ENCODE measurements at places on chromosomes 5 and 9.
A peak's percentile ranks its signal among the peaks of the same experiment; 100 is the strongest.

DNA sequence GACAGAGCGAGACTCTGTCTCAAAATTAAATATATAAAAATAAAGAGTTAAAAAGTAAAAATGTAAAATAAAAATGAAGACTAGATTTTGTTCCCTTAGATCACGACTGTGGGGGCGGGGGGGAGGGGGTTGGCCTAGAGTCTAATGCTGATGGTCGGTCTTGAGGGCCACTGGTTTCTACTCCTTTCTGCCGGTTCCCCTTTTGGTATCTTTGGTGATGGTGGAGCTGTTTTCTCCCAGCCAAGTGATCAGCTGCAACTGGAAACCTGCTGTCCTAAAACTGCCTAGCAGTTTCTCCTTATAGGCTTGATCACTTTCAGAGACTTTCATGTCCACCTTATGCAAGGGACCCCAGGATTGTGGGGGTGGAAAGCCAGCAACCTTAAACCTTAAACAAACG is 1.1 kb downstream of the SRD5A1 start:
- DNase-seq = no peak

DNA sequence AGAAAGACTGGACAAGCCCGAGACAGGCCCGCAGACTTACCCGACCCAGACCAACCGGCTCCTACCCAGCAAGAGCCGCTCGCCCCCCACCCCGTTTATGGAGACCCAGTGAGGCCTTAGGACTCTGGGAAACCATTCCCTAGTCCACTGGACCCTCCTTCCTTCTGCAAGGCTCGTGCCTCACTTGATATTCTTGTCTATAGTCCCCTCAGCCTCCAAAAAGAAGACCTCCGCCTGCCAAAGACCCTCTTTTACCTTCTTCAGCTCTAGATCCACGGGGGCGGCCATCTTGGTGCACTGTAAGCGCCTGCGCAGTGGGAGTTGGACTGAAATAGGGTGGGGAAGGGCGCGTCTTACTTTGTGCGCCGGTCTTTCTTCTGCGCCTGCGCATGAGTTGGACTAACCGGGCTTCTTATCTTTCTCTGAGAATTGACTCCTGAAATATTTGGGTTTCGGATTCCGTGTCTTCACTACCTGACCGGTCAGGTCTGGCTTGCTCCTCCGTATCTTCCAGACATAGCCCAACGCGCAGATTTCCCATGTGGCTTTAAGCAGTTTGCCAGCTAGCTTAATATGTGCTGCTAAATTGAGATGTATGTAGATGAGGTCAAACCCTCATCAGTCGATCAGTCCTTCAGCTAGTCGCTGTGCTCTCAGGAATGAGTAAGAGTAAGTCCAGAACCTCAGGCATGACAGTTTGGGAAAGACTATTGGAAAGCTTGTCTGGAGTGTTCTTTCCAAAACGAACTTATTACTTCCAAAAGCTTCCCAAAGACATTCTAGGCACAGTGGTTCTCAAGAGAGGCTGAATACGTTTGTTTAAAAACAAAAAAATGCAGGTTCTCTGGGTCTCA is at the start of gene PFDN1:
PFDN1 (minus strand) TSS at position 316 of the 854 bp plus-strand sequence; CDS start at position 288, 28 bp downstream.
- DNase-seq = peak; percentile 79

GRCh38 chr9:135288054-135288453 is 191.5 kb upstream of the PPP1R26 start:
- no peak for DNase-seq

GRCh38 chr9:6673326-6674025 is 27.9 kb upstream of the GLDC start:
- DNase-seq = no peak

DNA sequence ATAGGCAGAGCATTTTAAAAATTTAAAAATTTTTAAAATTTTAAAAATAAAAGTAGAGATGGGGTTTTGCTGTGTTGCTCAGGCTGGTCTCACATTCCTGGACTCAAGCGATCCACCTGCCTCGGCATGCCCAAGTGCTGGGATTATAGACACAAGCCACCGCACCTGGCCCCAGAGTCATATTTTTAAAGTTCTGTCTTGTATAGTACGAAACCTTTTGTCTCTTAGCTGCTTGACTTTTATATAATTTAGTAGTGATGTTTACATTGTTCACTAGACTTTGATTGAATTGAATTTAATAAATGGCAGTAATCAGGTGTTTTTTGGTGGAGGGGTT is 31.0 kb downstream of the LRRTM2 start:
- DNase-seq = no peak

DNA sequence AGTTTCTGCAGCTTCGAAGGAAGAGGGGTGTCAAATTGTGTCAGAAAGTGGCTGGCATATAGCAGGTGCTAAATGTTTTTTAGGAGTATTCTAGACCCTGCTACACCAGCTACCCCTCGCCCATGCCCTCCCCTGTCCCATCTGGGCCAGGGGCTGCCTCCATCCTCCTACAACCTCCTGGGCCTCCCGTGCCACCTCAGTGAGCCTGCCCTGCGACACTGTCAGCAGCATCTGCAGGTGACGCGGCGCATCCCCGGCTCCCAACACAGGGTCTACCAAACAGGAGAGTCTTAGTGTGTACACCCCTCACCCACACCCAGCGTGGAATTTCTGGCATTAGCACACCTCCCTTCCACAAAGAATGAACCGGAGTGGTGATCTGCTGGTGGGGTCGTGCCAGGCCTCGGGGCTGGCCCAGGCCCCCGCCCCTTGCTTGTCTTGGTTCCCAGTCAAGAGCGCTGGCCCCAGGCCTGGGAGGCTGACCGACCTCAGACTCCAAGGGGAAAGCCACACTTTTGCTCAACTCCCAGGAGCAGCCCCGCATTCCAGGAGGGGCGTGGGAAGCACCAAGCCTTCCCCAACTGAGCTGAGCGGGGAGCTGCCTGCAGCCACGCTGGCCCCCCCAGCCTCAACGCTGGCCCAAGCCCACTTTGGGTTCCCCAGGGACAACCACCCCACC is 55.2 kb downstream of the NEURL1B start:
- DNase-seq = no peak

GRCh38 chr9:127612939-127613582 is 984 bp downstream of the STXBP1 start:
- no peak for DNase-seq

GRCh38 chr9:16571127-16571802 is 299.2 kb downstream of the BNC2 start:
- no peak for DNase-seq

DNA sequence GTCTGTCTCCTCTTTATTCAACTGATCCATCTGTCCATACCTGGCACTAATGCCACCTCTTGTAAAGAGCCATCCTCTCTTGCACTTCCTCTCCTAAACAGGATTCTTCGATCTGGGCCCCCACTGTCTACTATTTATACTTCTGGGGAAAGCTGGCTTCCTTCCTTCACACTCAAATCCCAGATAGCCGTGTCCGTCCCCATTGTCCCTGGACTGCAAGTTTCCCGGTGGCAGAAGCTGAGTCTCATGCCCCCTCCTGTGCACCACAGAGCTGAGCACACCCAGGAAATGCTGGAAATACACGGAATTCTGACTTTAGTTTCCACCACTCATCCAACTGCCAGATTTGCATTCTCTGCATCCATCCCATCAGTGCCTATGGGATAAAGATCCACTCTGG is 84.0 kb downstream of the MARCHF11 start:
- no peak for DNase-seq

DNA sequence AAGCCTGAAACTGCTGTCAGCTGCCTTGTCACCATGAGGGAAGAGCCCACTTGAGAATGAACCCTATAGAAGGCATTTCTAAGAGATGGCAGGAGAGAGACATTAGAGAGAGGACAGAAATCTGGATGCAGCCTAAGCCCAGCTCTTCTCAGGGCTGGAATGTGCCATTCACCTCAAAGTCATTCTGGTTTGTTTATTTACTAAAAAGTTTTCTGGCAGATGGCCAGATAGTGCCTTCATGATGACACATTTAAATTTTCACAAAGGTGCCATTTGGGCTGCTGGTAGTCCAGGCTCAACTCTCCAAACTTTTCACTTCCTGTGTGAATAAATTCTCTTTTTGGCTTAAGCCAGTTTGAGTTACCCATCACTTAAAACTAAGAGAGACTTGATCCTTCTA is 144.6 kb upstream of the ZNF366 start:
- no peak for DNase-seq

DNA sequence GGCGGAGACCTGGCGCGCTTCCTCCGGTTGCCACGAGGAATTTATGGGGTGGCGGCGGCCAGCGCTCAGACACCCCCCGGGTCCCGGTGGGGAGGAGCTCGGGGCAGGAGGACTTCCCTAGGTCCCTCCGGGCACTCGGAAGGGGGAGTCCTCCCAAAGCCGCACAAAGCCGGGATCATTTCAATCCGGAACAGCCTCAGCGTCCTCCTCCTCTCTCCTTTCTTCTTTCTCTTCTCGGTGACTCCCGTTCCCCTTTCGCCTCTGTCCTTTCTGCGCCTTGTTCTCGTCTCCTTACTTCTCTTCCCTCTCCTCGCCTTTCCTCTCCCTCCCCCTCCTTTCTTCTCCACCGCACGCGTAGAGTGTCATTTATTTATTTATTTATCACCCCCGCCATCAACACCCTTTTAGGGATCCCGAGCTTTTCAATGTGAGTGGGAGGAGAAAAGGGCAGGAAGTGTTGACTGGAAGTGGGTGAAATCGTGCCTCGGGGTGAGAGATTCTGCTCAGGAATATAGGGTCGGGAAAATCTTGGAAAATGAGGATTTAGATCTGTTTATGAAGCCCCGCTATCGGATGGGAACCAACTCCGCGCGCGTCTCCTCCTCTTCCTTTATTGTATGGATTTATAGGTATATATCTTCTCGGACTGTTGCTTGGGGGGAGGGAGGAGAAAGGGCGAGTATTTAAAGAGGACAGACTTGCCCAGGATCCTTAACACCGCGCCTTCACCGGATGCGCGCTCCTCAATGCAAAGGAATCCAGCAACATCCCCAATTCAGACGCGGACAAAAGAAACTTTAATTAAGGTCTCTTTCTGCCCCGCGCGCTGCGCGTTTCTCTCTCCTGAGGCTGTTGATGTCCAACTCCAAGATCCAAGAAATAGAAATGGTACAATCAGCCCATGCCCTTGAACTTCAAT is 2.0 kb upstream of the ZNF462 start:
- no peak for DNase-seq

DNA sequence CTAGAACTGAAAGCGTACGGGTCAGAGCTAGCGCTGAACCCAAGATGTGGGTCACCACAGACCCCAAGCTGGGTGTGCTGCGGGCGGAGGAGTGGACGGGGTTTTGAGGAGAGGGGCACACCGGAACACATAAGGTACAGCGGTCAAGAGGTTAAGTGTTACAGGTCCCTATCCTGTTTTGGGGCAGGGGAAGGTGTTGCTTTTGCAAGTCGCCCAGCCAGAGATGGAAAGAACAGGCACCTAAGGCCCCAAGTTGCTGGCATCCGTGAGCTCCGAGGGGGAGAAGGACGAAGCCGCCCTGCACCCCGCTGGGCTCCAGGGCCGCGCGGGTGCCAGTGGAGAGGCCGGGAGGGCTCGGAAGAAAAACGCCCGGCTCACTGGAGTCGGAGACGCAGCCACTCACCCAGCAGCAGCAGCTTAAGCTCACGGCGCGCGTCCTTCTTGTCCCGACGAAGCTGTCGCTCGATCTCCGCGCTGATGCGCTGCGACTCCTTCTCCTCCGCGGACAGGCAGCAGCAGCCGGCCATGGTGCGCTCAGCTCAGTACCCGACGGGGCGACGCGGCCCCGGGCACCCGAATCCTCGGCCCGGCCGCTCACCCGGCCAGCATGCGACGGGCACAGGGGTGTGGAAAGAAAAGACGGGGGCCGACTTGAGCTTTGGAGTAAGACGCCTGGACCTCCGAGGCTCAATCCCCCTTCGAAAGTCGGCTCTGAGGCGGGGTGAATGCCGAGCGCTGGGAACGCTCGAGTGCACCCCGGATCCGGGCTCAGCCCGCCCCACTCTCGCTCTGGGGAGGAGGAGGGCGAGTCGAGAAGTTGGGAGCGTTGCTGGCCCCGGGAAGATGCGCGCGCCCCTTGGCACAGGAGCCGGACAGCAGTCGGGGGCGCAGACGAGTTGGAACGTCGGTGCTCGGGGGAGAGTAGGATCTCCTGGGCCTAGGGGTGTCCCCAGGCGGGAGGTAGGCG is 572 bp downstream of the GNA14 start:
- DNase-seq = no peak

DNA sequence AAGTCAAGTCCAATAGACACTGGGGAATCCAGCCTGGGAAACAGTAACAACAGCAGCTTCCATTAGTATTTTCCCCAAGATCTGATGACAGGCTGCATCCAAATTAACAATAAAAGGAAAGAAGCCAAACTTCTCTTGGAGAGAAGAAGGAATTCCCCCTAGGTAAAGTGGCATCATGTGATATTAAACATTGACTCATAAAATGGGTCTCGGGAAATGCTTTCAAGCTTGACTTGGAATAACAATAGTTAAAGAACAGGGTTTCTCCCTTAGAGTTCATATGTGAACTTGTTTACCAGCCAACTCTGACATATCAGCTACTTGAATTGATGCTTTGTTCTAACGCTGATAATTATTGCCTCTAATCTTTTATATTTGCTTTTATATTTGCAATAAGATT is 45.4 kb downstream of the ENTREP1 start:
- DNase-seq = no peak

DNA sequence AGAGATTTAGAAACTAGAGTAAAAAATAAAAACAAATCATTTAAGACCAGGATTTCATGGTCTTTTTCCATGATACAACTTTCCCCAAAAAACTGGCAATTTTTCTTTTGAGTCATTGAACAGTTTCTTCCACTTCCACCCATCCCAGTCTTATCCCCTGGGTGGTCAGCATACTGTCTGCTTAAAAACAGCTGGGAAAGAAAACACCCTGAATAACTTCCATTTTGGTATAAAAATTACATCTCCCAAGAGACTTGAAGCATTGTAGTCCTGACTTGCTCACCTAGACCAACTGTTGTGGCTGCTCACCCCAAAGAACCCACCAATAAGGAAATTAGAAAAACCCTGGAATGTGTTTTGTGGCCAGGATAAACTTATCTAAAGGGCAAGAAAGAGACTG is 731.3 kb downstream of the NR2F1-AS1 start:
- no peak for DNase-seq

GRCh38 chr9:2934883-2935282 is 91.0 kb upstream of the PUM3 start:
- DNase-seq = no peak

- no peak for DNase-seq
Measured at GRCh38 chr9:72863456-72864094, 89.3 kb downstream of the ALDH1A1 start.

GRCh38 chr9:26034786-26035185 is 356.5 kb upstream of the TUSC1 start:
- DNase-seq = no peak

- DNase-seq = no peak
Measured at GRCh38 chr5:514673-515072, 9.6 kb downstream of the SLC9A3 start.

DNA sequence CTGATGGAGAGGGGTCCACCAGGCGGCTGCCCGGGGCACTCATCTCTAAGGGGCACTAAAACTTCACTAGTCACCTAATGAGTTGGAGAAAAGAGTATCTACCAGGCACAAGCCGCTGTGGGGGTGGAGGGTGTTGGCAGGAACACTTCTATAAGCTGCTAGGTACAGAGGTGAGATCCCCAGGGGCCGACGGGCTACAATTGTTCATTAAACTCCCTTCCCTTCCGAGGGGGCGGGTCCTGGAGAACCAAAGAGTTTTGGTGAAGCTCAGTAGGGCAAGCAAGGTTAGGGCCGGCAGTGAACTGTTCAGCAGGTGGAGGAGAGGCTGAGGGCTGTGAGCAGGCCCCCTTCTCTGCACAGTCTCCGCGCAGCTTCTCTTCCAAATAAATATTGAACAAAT is 78.7 kb upstream of the ARAP3 start:
- DNase-seq = no peak

GRCh38 chr5:142432961-142433360 is 108.1 kb upstream of the SPRY4 start:
- no peak for DNase-seq

GRCh38 chr9:136538599-136539426 is 7.0 kb downstream of the NOTCH1 start:
- DNase-seq = no peak
